Activated naive CD8-positive, alpha-beta T cell treated with anti-CD3 and anti-CD28 coated beads for 36 hours (primary cell): ENCODE measurements at places on chromosomes 3 and 15. TPM values are rescaled to one million over a fixed set of nuclear protein-coding genes. Genes with fewer than 3 reads are reported as not detected.

DNA sequence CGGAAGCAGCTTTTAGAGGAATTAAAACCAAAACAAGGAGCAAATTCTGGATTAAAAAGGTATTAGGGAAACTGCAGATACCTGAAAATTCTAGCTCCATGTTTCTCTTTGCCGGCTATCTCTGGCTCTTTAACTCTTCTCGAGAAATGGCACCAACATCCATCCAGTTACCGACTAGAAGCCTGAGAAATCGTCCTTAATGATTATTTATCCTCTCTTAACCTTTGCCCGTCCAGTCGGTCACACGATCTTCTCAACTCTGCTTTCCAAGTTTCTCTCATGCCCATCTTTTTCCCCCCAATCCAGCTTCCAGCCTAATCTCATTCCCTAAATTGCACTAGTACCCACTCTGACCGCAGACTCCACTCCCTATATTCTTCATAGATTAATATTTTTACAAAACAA, 596 bp upstream of the SGO1 start:
- no peak for DNase-seq

The PXYLP1 gene
- total RNA-seq, result 10.5 TPM

DNA sequence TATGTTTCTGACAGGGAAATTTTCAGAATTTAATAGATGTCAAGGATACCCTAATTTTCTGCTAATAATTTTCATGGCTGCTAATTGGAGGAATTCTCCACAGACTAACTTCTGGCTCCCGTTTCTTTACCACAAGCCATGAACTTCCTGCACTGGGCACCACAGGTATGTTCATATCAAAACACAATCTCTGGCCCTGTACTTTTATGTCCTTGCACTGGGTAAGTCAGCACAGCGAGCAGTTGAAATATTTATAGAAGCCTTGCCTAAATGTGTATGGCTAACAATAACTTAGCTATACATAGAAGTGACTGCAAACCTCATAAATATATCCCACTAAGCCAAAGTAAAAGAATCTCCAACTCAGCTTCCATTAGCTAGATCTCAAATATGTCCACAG, 246.9 kb downstream of the ZIC1 start:
- no peak for DNase-seq

- no peak for DNase-seq
These were observed 261.4 kb upstream of the MME start for GRCh38 chr3:154818676-154819255.

DNA sequence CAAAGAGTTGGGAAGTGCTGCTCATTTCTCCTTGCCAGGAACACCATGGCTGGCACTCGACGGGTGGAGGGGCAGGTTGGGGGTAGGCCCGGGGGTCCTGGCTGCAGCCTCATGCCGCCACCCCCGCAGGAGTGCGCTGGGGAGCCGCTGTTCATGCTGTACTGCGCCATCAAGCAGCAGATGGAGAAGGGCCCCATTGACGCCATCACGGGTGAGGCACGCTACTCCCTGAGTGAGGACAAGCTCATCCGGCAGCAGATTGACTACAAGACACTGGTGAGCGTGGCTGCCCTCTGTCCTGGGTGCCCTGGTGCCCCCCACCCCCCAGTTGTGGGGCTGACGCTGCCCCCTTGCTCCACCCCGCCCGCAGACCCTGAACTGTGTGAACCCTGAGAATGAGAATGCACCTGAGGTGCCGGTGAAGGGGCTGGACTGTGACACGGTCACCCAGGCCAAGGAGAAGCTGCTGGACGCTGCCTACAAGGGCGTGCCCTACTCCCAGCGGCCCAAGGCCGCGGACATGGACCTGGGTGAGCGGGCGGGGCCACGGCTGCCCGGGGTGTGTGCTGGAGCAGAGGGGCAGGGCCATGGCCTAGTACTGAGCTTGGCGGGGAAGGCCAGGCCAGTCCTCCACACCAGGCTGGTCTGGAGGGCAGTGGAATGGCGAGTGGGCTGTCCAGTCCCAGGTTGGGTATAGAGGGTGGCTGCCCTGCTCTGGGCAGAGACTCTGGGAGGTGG, 45.1 kb downstream of the PLXNA1 start:
- no peak for DNase-seq

The GOLGA6L10 gene
- total RNA-seq, result 1.3 TPM

The LYZL4 gene
- total RNA-seq, result not detected

- no peak for DNase-seq
These were observed 52.4 kb downstream of the EIF4E3 start for GRCh38 chr3:71672807-71673206.

The KNG1 gene
- total RNA-seq, result not detected

The TRH gene
- not detected for total RNA-seq

DNA sequence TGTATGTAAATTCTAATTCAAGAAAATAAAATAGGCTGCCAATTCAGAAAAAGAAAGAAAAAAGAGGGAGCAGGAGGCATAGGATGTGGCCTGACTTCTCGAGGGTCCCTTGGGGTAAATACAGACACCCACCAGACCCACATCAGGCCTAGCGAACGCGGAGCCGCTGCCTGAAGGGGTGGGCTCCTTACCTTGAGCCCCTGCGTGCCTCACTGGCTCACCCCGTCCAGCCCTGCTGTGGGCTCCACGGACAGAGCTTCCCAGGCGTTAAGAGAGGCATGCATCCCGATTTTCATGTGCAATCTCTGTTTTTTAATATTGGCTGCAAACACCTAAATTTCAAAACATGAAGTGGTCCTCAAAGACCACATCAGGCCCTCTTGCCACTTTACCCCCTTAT, 257.8 kb downstream of the PLCL2 start:
- DNase-seq, result no peak

The EFHB gene
- total RNA-seq, result 0.87 TPM

The CXCR6 gene
- total RNA-seq, result 0.58 TPM
